Sciatic nerve (tissue), 2 donors: ENCODE measurements at places on chromosomes 5 and 9. TPM values are rescaled to one million over a fixed set of nuclear protein-coding genes. Genes with fewer than 3 reads are reported as not detected.

Gene PLAC8L1
- not detected for total RNA-seq

Gene NKD2
- 0.89 TPM for total RNA-seq

Gene SHB
- total RNA-seq, result 15.9 TPM

Gene ORM1
- total RNA-seq, result 0.76 TPM

Gene SLC6A19
- total RNA-seq, result 0.09 TPM

Gene PWWP2A
- total RNA-seq, result 26.6 TPM

Gene SARDH
- total RNA-seq, result 6.0 TPM

Gene GRM6
- not detected for total RNA-seq

Gene DEPDC1B
- total RNA-seq, result 9.8 TPM

Gene SLC45A2
- not detected for total RNA-seq

Gene IFNA8
- total RNA-seq, result not detected

Gene RLN1
- total RNA-seq, result not detected

Gene PCDHGC5
- total RNA-seq, result 3.8 TPM

Gene PLPP1
- 79.5 TPM for total RNA-seq
